ELR (cell line): ENCODE measurements at places on chromosomes 7 and 10.

GRCh38 chr10:7813481-7813880 lies 4.8 kb upstream of the TAF3 start:
- DNase-seq: no peak

- no peak for DNase-seq
Measured at GRCh38 chr10:32988604-32989003, 30.6 kb upstream of the ITGB1 start.

GRCh38 chr10:126060261-126060931 lies 164.0 kb downstream of the FANK1 start:
- peak; percentile 85 for DNase-seq

DNA sequence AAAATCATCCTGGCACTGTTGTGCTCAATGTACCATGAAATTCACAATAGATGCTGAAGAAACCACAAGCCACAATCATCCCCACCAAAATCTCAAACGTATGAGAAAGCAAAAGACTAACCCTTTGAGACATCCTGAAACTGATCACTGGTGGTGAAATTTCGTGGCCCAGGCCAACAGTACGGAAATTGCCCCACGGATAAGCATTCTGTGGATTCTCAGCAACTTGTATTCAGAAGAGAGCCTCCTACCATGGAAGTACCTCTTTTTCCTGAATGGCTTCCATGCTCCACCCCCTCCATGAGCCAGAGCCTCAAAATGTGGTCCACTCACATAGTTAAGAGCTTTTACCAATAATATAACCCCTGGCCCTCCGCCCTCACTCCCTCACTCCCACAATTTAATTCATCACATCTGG lies 163.9 kb upstream of the AUTS2 start:
- DNase-seq: no peak

DNA sequence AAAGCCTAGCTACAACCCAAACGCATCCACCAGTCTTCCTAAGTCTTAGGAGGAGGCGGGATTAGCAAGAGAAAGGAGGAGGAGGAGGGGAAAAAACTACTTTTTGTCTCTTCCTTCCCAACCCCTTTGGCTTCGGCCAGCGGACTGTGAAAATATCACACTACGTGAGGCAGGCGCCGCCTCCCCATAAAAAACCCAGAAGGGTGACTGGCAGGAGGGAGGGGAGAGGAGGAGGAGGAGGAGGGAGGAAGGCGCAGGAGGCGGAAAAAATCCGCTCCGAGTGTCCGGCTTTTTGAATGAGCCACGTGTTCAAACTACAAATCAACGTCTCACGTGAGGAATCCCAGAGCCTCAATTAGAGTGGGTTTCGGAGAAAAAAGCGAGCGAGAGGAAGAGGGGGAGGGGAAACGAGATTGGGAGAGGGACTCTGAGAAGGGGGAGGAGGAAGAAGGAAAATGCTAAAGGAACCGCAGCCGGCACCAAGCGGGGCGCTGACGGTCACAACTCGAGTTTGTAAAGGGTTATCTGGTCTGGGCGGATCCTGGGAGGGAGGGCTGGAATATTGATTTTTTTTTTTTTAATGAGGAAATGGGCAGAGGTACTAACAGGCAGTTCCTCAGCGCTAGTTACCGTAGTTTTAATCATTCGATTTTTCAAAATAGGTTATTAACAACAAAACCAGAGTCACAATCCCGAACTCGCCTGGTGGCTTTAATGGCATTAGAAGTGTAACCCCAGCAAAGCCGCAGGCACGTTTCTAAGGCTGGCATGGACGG lies at the start of gene IGF2BP3:
Gene IGF2BP3, minus strand, starts transcription at position 162 of the 776 bp plus-strand sequence. CDS start 381 bp downstream, outside the sequence.
- DNase-seq: peak; percentile 99

GRCh38 chr7:6451224-6451705 lies 3.5 kb upstream of the DAGLB start:
- no peak for DNase-seq

DNA sequence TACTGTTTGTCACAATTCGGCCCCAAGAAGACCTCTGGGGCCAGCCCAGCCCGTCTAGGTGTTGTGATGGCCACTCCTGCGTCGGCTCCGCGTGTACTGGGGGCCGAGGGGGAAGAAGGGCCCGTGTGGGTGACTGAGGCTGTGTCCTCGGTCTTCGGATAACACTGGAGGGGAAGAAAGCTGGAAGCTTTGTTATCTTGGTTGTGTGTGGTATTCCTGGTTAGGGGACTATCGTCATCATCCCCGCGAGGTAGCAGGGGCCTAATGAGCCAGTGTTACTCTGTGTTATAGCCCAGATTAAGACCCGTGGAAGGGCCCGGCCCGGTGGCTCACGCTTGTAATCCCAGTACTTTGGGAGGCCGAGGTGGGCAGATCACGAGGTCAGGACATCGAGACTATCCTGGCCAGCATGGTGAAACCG lies 854 bp downstream of the MTG1 start:
- DNase-seq: no peak

DNA sequence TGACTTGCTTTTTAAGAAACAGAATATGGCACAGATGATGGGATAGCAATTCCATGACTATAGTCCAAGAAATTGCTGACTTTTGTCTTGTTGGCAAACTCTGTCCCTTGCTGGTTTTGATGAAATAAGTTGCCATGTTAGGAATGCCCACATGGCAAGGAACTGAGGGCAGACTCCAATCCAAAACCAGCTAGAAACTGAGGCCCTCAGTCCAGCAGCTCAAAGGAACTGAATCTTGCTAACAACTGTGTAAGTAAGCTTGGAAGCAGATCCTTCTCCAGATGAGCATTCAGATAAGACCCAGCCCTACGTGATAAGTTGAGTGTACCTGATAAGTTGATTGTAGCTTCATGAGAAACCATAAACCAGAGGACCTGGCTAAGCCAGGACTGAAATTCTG lies 64.3 kb upstream of the BMPER start:
- DNase-seq: no peak

- DNase-seq: peak; percentile 12
Measured at GRCh38 chr10:15439341-15439842, 68.3 kb upstream of the FAM171A1 start.

DNA sequence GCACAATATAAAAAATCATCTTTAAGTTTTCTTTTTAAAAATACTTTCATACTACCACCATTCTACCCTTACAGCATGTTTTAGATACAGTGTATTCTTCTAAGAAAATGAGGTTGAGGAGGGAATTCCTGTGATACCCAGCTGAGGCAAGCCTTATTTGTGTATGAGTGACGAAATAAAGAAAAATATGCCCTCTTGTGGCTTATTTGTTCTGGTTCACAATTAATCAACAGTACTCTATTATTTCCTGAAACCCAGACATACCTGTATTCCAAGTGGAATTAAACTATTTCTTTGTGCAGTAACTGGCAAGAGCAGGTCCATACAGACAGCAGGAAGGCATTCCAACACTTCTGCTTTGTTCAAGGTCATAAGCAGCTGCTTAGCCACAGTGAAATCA lies 4.5 kb upstream of the SEMA3D start:
- DNase-seq: peak; percentile 64

- no peak for DNase-seq
Measured at GRCh38 chr10:116476461-116476860, 48.8 kb downstream of the PNLIPRP3 start.

- no peak for DNase-seq
Measured at GRCh38 chr7:151764056-151764920, 112.6 kb downstream of the PRKAG2 start.

- no peak for DNase-seq
Measured at GRCh38 chr10:35752469-35753461, 110.7 kb upstream of the FZD8 start.

DNA sequence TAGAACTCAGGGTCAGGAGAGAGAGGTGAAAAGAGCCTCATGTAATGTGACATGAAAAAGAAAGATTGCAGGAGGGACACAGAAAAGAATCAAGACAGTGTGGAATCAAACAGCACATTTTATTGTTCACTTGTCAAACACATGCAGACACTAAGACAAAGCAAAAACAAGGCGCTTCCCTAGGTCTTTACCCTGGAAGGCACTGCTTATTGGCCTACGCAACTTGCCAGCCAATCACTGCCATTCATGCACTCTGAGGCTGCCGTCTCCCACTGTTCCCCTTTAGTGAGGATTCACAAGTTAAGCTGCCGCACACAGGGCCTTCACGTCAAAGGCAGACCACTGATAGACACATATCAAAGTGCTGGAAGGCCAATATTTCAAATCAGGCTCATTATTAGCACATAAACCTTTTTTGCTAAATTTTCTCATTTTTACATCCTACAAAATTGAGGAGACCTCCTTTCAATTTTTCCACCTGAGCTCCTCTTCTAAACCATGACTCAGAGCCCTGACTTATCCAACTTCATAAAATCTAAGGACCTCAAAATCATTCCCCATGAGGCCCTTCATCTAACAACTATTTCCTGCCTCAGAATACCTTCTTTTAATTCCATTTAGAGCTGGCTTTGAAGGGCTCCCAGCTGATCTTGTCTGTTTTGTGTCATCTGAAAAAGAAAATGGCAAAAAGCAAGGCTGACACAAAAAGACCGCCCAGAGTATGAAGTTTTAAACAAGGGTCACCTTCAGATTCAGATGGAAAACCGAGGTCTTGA lies 149.4 kb downstream of the CHCHD3 start:
- DNase-seq: no peak
